NCI-H1436 (cell line): ENCODE measurements at places on chromosomes 7 and 10.
A peak's percentile ranks its signal among the peaks of the same experiment; 100 is the strongest.

DNA sequence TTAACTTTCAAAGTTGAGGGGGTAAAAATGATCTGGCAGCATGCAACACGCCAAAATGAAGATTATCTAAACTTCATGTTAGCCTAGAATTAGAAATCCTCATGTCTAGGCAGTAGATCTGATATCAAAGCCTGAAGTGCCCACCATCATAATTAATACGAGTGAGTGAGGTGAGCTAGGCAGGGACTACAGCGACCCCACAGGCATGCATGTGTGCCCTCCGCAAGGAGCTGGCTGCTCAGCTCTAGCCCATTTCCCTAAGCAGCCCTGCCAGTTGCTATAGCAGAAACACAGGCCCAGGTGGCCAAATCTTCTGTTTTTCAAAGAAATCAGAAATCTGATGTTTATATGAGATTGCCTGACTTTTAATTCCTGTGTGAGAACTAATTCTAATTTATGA is 93.1 kb upstream of the IFRD1 start:
- no peak for DNase-seq

GRCh38 chr7:32947420-32947983 is 9.7 kb upstream of the FKBP9 start:
- no peak for DNase-seq

GRCh38 chr10:108250936-108251620 is 1086.6 kb upstream of the SORCS1 start:
- no peak for DNase-seq

DNA sequence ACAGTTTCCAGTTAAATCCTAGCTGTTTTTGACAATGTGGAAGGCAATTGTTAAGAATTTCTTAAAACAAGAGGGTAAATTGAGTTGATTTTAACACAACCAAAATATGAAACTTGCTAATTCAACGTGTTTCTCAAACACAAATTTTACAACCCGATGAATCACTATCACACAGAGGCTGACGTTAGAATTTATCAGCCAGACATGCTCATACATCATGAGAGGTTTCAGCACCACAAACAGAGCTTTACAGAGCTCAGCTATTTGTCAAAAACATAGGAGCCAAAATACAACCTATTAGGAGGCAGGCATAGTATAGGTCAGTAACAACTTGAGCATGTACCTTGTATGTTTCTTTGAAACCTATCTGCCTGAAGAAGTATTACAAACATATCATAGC is 36.1 kb downstream of the LRRN3 start:
- no peak for DNase-seq

DNA sequence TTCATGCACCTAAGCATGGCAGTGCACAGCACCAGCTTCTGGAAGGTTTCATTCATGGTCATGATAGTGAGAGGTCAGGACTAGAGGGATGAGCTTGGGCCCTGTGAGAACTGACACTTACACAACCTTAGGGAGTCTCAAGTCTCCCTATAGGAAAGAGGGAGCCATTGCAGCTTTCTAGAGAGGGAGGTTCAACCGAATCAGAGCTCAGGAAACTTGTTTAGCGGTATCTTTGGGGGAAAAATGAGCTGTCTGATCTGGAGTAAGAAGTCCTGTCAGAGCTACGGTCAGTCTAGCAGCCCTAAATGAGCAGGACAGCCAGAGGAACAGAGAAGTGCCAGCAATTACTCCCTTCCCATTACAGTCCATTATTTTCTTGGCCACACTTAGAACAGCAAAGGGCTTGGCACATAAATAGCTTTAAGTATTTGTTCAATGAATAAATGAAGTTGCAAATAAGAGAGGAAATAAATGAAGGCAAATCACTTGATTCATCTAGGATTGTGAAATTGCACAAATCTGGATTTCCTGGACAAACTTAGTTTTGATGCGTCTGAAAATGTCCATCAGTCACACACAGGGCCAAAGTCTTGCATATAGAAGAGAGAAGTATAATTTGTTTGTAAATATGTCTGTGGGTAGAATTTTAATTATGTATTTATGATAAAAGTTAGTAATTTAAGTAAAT is 262.0 kb downstream of the GLI3 start:
- DNase-seq: no peak

GRCh38 chr10:123458933-123459332 is 207.2 kb upstream of the GPR26 start:
- DNase-seq: no peak

DNA sequence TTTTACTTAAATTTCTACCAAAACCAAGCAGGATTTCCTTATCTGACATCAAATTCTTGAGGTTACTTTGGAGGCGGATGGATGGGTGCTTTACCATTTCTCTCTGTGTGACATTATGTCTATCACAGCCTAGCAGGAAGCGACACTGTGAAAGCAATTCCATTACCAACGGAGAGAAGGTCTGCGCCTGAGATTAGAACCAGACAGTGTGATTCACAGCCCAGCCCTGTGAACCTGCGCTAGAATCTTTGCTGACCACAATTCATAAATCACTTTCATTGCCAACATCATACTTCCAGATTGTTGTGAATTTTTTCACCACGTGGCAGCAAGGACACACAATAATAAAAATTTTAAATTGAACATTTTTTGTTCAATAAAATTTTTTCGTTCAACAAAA is 126.5 kb downstream of the CUBN start:
- DNase-seq: no peak

DNA sequence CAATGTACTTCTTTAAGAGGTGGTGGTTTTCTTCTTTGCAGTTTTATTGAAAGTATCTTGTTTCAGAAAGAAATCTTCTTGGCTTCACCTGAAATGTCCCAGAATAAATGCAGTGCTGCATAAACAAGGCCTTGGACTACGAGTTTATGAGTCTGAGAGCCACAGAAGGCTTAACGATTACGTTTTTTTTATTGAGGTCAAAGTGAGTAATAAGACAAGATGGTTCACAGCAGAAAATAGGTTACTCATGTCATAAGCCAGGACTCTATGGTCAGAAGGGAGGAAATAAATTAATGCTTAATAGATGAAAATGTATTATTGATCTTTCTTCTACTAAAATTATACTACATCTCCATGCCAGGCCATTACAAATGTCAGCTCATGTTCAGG is 13.7 kb upstream of the NPTX2 start:
- DNase-seq: no peak

DNA sequence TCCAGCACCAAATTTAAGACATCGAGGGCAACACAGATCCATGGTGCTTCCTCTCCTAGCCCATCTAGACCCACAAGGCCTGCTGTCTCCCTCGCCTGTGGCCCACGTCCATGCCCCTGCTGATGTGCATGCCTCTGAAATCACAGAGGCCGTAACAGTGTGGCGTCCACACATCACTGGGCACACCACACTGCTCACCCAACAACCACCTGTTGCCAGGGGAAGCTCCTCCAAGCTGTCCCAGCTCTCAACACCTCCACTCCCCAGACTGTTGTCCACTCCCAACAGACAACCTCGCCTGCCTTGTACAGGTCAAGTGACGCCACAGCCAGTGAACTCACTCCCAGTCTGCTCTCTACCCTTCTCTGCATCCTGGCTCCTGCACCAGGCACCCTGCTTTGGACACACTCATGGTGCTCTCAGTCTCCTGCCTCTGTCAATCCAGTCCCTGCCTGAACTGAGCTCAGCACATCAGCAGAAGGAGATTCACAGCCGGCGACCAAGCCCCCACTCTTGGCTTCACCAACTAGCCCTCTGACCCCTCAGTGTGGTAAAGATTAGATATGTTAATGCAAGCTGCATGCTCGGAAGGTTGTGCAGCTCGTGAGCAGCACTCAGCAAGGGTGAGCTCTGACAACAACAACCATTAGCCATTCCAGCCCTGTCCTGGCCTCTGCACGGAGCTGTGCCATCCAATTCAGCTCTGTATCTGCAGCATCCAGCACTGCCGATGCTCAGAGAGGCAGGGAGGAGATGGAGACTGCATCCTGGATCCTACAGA is 197.0 kb downstream of the TNS3 start:
- no peak for DNase-seq

DNA sequence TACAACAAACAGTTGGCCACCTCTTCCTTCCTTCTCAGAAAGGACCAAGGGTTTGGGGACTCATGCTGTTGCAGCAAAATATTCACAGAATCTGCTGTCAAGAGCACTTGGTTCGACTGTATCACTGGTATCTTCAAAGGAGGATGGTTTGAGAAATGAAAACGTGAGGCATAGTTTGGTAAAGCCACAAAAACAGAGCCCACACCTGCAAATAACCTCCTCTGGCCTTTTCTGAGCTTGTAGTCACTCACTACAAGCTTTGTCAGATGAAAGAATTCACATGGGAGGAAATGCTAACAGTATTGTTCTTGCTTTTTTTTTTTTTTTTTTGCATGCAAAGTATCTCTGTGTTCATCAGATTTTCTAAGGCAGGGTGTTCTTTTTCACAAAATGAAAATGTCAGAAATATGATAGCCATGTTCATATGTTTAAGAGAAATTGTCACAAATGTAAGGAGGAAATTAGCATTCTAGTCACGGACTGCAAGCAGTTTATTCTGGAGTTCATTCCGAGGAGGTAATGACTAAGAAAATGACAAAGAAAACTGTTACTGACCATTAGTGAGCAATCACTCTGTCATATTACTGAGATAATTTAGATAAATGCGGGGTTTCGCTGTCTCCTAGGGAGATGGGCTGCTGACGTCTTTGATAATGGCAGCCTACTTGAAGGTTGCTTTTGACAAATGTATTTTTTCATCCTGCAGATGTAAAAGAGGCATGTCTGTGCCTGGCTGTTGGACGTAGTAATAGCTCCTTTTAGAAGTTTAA is 117.8 kb upstream of the MYO3A start:
- DNase-seq: peak; percentile 96

DNA sequence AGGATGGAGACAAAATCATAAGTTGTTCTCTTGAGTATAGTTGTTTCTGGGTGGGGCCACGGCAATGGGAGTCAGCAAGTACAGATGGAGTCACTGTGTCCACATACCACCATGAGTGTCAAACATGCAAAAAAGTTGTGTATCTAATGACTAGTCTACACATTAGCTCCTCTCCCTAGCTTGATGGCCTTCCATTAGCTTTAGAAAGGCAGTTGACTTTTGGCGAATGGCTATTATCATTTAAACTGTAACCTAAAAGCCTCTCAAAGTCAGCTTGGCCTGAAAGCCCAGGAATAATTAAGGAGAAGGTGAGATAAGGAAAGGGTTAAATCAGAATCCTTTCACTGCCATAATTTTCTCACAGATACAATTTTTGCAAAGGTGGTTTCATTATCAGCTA is 95.5 kb upstream of the MEOX2 start:
- DNase-seq: no peak

DNA sequence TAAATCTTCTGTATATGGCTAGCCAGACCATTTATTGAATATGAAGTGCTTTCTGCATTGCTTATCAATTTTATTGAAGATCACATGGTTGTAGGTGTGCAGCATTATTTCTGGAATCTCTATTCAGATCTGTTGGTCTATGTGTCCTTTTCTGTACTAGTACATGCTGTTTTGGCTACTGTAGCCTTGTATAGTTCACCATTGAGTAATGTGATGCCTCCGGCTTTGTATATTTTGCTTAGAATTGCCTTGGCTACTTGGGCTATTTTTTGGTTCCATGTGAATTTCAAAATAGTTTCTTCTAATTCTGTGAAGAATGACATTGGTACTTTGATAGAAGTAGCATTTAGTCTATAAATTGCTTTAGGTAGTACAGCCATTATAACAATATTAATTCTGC is 1187.2 kb downstream of the XPNPEP1 start:
- no peak for DNase-seq

GRCh38 chr10:101032637-101033224 is 1.7 kb downstream of the SFXN3 start:
- no peak for DNase-seq

DNA sequence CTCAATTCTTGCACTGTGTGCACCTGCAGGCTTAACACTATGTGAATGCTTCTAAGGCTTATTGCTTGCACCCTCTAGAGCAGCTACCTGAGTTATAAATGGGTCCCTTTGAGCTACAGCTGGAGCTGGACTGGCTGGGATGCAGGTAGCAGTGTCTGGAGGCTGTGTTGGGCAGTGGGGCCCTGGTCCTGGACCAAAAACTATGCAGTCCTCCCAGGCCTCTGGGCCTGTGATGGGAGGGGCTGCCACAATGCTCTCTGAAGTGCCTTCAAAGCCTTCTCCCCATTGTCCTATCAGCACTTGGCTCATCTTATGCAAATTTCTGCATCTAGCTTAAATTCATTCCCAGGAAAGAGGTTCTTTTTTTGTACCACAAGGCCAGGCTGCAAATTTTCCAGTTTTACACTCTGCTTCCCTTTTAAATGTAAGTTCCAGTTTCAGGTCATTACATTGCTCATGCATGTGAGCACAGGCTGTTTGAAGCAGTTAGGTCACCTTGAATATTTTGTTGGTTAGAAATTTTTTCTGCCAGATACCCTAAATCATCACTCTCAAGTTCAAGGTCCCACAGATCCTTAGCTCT is 26.0 kb downstream of the KBTBD2 start:
- DNase-seq: no peak
